ENCODE measurements at places on chromosomes 12 and 14. TPM values are rescaled to one million over a fixed set of nuclear protein-coding genes. Genes with fewer than 3 reads are reported as not detected.

Gene RPL36AL
- 250 TPM for total RNA-seq

Gene ASIC1
- 10.8 TPM for total RNA-seq

Gene PXMP2
- total RNA-seq, result 18.3 TPM

Gene ARPC3
- 284 TPM for total RNA-seq

Gene RD3L
- total RNA-seq, result not detected

Gene AQP6
- total RNA-seq, result not detected

Gene NXPH4
- 0.26 TPM for total RNA-seq

Gene RNF212B
- total RNA-seq, result not detected

Gene MANSC1
- total RNA-seq, result 0.76 TPM

Gene GIT2
- 51.0 TPM for total RNA-seq

Gene OTOGL
- not detected for total RNA-seq

Gene CCDC38
- 0.16 TPM for total RNA-seq

Gene SAMD15
- total RNA-seq, result 0.34 TPM

Gene ABHD4
- total RNA-seq, result 8.7 TPM

Gene TEX52
- not detected for total RNA-seq

Gene KSR2
- not detected for total RNA-seq

Gene AMN
- 0.72 TPM for total RNA-seq

Gene SOX5
- not detected for total RNA-seq

Gene HOTAIR
- total RNA-seq, result not detected

Gene RBM23
- 66.2 TPM for total RNA-seq

Gene GAPDH
- total RNA-seq, result 8,986 TPM

Gene DAO
- total RNA-seq, result not detected

Gene JPH4
- 0.72 TPM for total RNA-seq

Gene LRFN5
- total RNA-seq, result not detected

Gene CAMKK2
- 38.6 TPM for total RNA-seq

Gene GPRC5A
- total RNA-seq, result 0.34 TPM

Gene MYF5
- total RNA-seq, result not detected

Gene CBLN3
- 5.5 TPM for total RNA-seq

Gene TNFAIP2
- total RNA-seq, result 0.10 TPM

Gene DDN
- 1.4 TPM for total RNA-seq

Gene SLC38A4
- not detected for total RNA-seq

Gene ETFBKMT
- total RNA-seq, result 0.99 TPM

Gene LRRIQ1
- not detected for total RNA-seq

Gene CD4
- total RNA-seq, result 2.2 TPM

Gene TMTC2
- 1.4 TPM for total RNA-seq

Gene KCNA5
- total RNA-seq, result not detected

Gene NFE2
- total RNA-seq, result not detected

Gene ESR2
- 0.95 TPM for total RNA-seq

Gene SDR9C7
- total RNA-seq, result not detected

Gene LRTM2
- not detected for total RNA-seq

Gene CLEC12A
- total RNA-seq, result 0.14 TPM

Gene ADAM21
- total RNA-seq, result 0.23 TPM

Gene RPAP3
- 61.8 TPM for total RNA-seq

Gene MDM1
- total RNA-seq, result 20.0 TPM

Gene CIDEB
- total RNA-seq, result 6.7 TPM

Gene TROAP
- 59.7 TPM for total RNA-seq

Gene DNAH10
- 0.06 TPM for total RNA-seq

Gene KLRC2
- 0.82 TPM for total RNA-seq

Gene HOXC12
- total RNA-seq, result not detected

Gene C12orf75
- 56.0 TPM for total RNA-seq

Gene CCDC175
- total RNA-seq, result not detected

Gene CDCA4
- 89.8 TPM for total RNA-seq

Gene SRRM4
- not detected for total RNA-seq

Gene SLC25A29
- total RNA-seq, result 6.5 TPM

Gene KLRK1
- 114 TPM for total RNA-seq

Gene CCDC197
- not detected for total RNA-seq

All from activated naive CD8-positive, alpha-beta T cell treated with anti-CD3 and anti-CD28 coated beads for 36 hours (primary cell).